ENCODE measurements at places on chromosomes 2 and 18.

- DNase-seq: no peak
Measured at GRCh38 chr2:63698786-63699548, 110.2 kb downstream of the MDH1 start.

- peak; percentile 22 for DNase-seq
Measured at GRCh38 chr2:71071681-71072398, 3.4 kb downstream of the NAGK start.

DNA sequence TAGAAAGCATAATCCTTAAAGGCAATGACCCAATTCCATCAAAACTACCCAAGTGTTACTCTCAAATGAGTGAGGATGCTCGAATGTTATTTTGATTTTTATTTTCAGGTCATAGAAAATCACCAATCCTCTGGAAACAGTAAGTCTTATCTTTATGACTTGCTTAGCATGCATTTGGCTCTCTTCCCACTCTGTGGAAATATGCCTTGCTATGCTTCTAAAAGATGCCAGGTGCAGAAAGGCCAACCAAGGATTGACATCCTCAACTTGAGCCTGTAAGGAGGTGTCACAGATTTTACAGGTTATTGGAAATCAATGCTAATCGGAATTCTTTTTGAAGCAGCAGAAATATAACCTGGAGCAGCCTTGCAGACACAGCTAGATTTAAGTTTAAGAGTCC is 543.9 kb upstream of the LINC00305 start:
- DNase-seq: no peak

GRCh38 chr2:211157211-211157610 is 600.8 kb downstream of the CPS1 start:
- DNase-seq: no peak

DNA sequence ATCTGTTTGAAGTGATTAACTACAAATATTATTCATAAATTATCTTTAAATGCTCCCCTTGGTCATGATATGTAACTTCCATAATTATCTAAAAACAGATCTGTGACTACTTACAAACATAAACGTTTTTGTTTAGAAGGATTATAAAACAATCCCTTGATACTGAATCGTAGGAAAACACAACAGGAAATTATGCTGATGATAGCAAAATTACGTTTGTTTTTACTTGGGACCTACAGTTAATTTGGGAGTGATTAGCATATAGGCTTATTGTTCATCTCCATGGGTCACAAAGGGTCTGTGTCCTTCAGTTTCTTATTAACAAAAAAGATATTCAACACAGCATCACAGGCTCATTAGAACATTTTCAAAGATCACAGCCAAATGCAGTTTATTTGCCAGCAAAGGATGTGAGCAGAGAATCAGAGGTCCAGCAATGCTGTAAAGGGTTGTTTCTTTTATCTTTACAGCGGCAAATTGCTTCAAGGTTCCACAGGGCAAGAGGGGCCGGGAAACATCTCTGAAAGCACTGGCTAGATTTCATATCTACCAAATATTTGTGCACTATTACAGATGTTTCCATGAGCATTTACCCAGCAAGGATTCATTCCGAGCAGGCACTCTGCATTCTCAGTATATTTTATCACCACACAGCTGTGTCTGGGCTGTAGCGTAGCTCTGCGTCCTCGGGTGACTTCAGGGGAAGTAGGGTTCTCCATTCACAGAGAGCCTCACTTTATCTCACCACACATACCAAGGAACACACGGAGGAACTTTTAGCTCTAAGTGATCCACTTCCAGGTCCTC is 4.1 kb downstream of the CCDC195 start:
- DNase-seq: no peak

Measured in stimulated activated CD4-positive, alpha-beta T cell treated with anti-CD3 and anti-CD28 coated beads, Interleukin-1b, Interleukin-23, amount 100 ng/mL, for 1 hour (primary cell).